Suppressor macrophage treated with lipopolysaccharide for 4 hours (primary cell): ENCODE measurements at places on chromosomes 1 and 21.

GRCh38 chr1:34980715-34981114, 4.4 kb downstream of the TMEM35B start:
- no peak for DNase-seq

DNA sequence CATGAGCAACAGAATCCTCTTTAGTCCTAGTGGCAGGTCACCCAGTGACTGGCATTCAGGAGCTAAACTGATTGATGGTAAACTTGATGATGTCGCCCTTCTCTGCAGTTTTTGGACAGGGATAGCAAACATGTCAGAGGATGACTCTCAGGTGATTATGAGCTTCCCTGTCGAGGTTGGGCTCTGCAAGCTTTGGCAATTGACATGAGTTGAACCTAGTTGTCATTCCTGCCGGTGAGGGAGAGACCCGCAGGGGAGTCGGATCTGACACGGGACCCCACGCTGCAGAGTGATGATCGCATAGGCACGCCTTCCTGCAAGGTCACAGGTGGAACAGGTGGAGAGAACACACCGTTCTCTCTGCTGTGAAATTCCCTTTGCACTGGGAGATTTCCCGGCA, 438.0 kb upstream of the VAMP3 start:
- no peak for DNase-seq

DNA sequence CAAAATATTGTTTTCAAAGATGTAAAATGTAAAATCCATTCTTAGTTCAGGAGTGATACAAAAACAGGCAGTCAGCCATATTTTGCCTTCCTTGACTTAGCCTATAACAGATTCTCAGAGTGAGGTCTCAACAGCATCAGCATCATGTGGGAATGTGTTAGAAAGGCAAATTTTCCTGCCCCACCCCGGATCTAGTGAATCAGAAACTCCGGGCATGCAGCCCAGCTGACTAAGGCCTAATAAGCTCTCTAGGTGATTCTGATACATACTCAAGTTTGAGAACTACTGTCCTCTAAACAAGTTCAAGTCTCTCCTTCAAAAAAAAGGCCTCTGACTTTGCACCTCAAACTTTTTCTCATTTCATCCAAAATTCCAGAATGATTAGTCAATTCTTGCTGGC, 46.9 kb upstream of the PRRC2C start:
- peak; percentile 7 for DNase-seq

DNA sequence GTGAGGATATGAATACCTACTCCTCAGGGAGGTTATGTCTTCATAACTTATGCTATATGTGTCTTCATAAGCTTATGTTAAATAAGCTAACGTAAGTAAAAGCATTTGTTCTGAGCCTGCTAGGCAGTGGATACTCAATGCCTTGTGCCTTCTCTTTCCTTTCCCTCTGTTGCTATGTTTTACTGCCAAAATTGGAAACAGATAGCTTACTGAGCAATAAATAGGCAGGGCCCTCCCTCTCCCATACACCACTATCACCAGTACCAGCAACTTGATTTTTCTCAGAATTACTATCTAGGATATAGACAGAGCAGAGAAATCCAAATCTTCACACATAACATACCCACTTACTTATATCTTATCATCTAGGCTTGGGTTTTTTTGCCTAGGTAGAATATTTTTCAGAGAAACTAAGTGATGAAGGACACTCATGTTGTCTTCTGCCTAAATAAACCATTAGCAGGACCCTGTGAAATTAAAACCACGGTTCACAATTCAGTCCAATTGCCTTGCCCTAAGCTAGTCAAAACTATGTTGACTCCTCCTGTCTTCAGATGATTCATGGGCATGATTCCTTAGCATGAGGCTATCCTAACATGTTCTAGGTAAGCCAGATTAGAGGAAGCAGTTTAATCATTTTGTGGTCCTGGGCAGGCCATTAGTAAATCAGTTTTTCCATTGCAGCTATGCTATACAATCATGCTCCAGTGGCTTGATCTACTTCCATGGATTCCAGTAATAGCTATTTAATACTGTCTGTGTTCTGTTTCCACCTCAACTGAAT, 15.9 kb upstream of the LRRC8C start:
- no peak for DNase-seq

GRCh38 chr1:119321666-119322419, 46.7 kb upstream of the HAO2 start:
- no peak for DNase-seq

DNA sequence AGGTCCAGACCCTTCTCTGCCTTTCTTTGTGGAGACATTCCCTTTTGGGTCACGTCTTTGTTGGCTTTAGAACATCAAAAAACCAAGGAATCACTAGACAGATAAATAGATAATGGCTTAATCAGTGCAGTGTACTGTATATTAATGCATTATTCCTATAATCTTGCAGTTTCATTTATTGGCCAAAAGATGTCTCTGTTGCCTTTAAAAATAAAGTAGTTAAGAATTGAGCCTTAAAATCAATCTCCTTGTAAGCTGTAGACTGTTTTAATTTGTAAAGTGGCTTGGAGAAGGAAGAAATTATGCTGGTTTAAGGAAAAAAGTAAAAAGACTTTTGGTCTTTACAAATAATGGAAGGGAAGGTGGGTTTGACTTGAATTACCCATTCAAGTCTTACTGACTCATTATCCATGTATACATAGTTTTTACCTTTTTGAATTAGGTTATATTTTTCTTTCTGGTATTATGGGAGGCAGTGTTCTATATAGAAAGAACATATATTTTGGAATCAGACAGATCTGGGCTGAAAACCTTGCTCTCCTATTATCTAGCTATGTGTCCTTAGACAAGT, 84.6 kb downstream of the VPS13D start:
- DNase-seq, result peak; percentile 32

- DNase-seq, result no peak
These were observed 4.8 kb downstream of the BARHL2 start for GRCh38 chr1:90712153-90712856.

GRCh38 chr1:42392967-42393848, 12.6 kb downstream of the RIMKLA start:
- no peak for DNase-seq

DNA sequence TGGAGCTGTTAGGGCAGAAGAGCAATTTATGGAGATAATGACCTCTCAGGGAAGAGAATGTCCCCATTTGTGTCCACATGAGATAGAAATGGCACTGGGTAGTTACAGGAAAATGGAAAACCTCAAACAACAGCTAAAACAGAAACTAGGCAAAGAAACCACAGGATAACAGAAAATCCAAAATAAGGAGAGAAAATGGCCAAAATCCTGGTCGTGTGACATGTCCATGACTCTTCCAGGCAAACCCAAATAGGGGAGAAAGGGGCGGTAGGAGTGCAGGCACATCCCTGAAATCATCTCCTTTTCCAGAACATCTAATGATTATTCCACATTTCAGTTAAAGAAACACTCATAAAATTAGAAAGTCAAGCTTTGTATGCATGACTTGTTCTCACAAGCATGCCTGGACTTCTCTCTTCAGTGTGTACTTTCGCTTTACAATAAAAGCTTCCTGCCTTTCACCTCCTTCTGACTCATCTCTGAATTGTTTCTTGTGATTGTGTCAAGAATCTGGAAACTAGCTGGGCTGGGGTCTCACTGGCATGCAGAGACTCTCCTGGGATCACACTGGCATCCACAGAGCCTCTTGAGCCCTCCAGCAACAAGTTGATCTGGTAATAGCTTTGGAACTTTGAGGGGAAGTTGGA, 171.4 kb upstream of the ZP4 start:
- no peak for DNase-seq

DNA sequence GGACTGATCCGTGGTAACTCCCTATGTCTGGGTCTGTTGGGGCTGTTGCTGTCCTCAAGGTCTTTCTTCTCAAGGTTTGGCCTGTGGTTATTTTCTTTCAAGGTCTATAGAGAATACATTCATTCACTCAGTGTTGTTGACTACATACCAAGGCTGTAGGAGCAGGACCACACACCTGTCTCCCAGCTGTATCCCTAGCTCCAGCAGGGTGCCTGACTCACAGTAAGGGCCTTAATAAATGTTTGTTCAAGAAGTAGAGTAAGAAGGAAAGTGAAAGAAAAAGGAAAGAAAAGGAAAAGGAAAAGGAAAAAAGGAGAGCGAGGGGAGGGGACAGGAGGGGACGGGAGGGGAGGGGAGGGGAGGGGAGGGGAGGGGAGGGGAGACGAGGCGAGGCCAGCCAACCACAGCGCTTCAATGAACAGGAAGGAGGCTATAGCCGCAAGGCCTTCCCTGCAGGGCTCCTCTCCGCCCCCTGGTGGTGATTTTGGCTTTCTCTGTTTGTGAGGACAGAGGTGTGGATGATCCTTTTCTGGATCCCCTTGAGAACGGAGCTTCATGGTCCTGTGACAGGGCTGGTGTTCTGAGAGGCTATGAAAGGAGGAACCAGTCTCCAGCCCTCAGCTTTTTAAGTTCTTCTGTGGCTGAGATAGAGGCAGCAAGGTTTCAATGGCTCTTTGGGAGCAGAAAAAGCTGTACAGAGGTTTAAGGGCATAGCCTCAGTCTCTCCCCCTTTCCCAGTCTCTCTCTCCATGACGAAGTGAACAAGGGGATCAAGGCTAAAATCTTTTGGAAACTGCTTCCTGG, 30.6 kb upstream of the LCE5A start:
- peak; percentile 60 for DNase-seq

DNA sequence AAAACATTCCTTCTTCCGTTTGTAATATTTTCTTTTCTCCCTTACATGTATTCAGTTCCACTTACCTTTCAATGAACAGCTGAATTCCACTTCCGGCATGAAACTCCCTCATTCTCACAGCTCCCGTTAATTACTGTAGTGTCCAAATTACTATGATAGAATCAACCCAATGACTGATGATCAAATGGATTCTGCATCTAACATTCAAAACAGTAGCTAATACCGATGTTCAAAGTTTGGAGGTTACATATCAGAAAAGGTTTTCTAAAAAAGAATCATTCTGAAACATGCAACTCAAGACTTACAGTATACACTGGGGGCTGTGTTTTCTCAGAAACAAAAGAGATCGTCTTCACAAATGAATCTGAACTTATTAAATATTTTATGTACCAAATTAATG, 77.2 kb downstream of the PTPRC start:
- DNase-seq, result no peak

GRCh38 chr21:41369105-41369919, 7.5 kb downstream of the MX2 start:
- DNase-seq, result peak; percentile 24

GRCh38 chr1:204390751-204391466, 20.7 kb downstream of the PPP1R15B start:
- DNase-seq, result no peak

- no peak for DNase-seq
These were observed 305.5 kb downstream of the NFIA start for GRCh38 chr1:61387829-61388228.
